CD4-positive, alpha-beta T cell treated with Interleukin-1 beta for 1 hour (primary cell): ENCODE measurements at places on chromosomes 6 and 20.

- DNase-seq = peak; percentile 10
Observed at GRCh38 chr6:130362128-130362527, 3.7 kb upstream of the TMEM200A start.

DNA sequence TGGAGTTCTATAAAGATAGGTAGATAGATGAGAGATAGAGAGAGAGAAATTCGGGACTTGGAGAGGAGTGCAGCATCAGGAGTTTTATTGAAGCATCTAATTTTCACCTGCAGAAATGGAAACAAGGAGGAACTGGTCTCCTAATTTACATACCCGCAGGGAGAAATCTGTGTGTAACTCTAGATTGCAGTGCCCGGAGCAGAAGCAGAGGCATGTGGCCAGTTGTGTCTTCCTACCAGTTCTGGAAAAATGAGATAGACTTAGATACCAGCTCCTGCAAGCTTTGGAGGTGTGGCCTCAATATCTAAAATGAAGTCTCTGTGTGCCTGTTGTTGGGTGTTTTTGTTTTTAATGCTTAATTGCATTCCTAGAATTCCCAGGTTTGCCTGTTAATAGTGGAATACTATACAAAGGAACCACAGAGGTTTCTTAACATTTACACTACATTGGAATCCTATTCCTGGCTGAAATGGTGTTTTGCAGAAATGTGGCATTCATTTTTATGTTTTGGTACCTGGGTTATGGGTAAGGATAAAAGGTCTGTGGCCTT is 57.4 kb downstream of the DTD1 start:
- no peak for DNase-seq

GRCh38 chr6:163777716-163778115 is 363.2 kb downstream of the QKI start:
- DNase-seq = no peak

DNA sequence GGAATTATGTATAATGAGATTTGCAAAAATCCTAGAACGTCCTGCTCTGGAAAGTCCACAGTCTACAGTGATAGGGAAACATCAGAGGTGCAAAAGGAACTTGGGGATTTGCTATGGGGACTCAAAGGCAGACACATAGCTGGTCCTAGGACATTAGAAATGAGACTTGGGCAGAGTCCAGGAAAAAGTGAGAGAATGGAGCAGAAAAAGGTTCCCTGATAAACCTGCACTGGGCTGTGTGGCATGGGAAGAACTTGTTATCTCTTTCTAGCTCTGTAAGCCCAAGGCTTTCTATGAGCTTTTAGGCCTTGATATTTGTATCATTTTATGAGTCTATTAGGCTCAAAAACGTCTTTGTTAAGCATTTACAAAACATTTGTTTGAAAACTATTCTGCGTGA is 15.2 kb downstream of the PRND start:
- DNase-seq = no peak

GRCh38 chr6:130749402-130749801 is 77.8 kb upstream of the SMLR1 start:
- DNase-seq = no peak

GRCh38 chr6:166286839-166287271 is 21.3 kb downstream of the PRR18 start:
- DNase-seq = no peak

DNA sequence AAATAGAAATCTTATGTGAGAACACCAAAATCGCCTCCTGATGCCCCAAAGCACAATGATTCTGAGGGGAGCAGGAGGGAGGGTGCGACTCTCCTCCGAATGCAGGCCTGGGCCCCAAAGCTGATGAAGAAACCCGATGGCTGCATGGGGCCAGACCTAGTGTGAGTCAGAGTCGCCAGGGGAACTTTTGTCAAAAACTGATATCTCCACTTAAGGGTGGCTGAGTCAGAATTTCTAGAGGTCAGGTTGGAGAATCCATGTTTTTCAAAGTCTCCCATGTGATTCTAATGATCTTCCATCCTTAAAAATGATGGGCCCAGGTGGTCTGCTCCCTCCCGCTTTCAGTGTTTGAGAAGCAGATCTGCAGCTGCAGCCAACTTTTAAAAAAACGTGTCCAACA is 172.8 kb downstream of the BACH2 start:
- no peak for DNase-seq

GRCh38 chr6:138336221-138336620 is 41.5 kb upstream of the SMIM28 start:
- no peak for DNase-seq

DNA sequence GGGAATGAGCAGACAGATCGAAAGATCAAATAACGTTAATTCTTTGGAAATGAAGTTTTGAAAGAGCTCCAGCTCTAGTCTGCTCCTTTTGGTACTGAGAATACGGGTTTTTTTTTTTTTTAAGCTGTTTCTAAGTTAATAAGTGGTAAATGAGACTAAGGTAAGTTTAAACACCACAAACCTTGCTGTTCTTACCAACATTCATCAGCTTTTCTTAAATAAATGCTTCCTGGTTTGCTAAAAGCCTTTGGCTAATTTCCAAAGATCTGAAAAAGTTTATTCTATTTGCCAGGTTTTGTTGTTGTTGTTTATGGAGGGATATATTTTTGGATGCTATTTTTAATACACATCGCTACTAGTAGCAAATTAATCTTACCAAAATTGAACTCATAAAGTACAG is 55.1 kb upstream of the STXBP5 start:
- no peak for DNase-seq

- no peak for DNase-seq
Observed at GRCh38 chr6:107121266-107121665, 6.0 kb upstream of the BEND3 start.

- DNase-seq = no peak
Observed at GRCh38 chr6:112178846-112179245, 75.5 kb downstream of the LAMA4 start.

DNA sequence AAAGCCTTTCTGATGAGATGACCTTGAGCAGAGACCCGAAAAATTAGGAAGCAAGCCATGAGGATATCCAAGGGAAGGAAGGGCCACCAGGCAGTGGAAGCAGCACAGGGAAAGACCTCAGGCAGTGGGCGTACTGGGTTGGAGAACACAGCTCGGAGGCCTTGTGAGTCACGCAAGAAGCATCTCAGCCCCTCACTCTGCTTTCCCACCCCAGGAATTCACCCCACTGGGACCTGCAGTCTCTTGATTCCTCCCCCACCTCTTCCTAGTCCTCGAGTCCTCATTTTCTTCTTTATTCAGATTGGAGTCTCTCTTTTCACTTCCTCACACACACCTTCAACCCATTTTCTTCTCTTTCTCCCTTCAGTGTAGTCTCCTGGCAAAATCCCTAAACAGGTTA is 27.0 kb downstream of the RPRD1B start:
- DNase-seq = no peak

- no peak for DNase-seq
Observed at GRCh38 chr6:144234935-144235334, 50.2 kb upstream of the UTRN start.

GRCh38 chr6:106377061-106377540 is 16.6 kb downstream of the CRYBG1 start:
- no peak for DNase-seq

DNA sequence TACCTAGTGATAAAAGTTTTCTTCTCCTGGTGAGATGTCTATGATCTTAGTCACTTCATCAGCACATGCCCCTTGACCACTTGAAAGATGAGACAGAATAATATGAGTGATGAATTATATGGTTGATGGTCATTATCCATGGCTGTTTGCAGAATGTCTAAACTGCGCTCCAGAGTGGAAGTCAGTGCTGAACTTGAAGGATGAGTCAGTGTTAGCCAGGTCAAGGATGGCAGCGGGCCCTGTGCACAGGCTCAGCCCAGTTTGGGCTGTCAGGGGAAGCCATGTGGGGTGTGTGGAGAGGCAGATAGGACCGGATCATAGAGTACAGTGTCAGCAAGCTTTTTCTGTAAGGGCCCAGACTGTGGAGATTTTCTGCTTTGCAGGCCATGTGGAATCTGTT is 67.2 kb upstream of the KIF25 start:
- DNase-seq = no peak

- DNase-seq = no peak
Observed at GRCh38 chr6:85756982-85757381, 114.3 kb upstream of the SYNCRIP start.

DNA sequence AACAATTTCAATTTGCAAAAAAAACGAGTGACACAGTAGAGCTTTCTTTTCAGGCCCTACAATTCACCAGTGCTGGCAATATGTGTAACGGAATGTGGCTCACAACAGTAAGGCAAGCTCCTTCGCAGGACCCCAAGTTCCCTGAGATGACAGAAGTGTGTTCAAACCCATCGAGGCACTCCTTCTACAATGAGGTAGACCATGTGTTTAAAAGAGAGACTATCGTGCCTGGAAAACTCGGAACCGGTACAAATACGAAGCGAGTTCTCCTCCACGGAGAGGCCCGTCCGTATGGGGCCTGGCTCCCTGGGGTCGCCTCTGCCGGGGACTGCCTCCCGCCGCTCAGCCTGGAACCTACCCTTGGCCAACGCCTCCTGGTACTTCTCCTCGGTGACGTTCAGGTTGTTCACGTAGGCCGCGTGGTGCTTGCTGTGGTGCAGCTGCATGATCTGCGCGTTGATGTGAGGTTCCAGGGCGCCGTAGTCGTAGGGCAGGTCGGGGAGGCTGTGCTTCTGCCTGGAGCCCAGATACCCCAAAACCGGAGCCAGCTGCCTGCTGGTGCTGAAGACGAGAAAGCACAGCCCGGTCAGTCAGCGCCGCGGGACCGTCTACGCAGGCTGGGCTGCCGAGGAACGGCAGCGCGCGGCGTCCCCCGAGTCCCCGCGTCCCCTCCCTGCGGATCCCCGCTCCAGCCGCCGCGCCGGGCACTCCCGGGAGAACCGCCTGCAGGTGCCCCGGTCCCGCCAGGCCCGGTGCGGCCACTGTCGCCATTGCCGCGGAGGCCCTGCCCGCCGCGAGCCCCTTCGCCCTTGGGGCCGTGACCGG is 526 bp downstream of the SOD2 start:
- DNase-seq = peak; percentile 58

DNA sequence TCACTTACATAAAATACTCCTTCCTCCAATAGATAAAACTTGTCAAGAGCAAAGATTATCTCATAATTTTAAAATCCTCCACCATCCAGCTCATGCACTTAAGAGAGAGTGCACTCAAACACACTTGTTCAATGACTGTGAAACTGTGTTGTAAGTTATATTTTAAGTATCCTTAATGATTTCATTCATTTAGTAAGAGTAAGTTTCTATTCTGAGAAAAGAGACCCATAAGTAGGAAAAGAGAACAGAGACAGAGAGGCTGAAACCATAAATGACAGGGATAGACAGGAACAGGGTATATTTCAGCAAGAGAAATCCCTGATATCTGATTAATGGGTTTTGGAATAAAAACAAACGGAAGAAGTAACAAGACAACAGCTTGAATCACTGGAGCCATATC is 8.2 kb downstream of the SSR1 start:
- no peak for DNase-seq

DNA sequence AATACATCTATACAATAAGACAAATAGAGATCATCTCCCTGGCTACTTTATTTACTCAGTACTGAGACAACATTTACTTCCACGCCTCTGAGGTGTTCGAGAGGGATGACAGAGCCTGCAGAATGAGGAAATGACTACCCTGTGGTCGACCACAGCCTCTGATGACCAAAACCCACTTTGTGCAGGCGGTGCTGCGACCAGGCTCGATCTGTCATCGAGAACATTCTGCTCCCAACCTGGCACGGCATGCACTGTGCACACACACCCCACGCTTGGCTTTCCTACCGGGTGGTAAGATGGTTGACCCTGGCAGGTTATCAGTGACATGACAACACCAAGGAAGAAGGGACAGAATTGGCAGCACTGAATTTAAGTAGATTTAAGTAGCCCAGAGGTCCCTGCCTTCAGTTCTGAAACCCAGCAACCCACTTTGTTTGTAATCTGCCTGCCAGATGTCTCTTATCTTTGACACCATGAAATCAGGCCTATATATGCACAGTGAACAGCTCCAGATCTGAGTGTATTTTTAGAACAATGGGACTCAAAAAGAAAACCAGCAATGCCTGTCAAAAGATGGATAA is 42.6 kb downstream of the TTI1 start:
- DNase-seq = peak; percentile 74

GRCh38 chr6:146359131-146359530 is 184.5 kb upstream of the RAB32 start:
- DNase-seq = no peak

GRCh38 chr6:53412021-53412715 is 63.4 kb upstream of the ELOVL5 start:
- no peak for DNase-seq
